ENCODE measurements at places on chromosomes 1 and 21. TPM values are rescaled to one million over a fixed set of nuclear protein-coding genes. Genes with fewer than 3 reads are reported as not detected.

DNA sequence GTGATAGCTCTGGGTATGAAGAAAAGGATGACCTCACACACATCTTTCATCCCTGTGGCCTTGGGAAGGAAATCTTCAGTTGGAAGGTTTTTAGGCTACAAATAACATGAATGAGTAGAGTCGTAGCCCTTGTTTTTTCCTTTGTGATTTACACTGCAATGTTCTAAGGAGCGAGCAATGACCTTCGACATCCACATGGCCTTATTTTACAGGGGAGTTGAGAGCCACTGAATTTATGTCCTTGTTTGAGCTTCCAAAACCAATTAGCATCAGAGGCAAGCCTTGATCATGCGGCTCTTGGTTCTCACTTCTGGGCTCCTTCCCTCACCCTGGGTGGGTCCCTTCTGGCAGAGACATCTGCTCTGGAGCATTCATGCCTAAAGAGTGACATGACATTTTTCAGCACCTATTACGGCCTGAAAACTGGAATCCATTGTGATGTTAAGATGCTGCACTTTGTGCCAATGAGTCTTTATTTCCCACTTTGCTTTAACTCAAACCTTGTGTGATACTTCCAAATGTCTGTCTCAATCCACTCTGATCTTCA is 70.5 kb upstream of the RUNX1 start:
- DNase-seq: no peak
- H3K27ac ChIP-seq: no peak overlapping the region
- H3K27me3 ChIP-seq: no peaks in the 10 kb centered on the region
- no peak overlapping the region for H3K4me3 ChIP-seq
- no peaks in the 10 kb centered on the region for H3K36me3 ChIP-seq
- no peaks in the 10 kb centered on the region for H3K4me1 ChIP-seq

DNA sequence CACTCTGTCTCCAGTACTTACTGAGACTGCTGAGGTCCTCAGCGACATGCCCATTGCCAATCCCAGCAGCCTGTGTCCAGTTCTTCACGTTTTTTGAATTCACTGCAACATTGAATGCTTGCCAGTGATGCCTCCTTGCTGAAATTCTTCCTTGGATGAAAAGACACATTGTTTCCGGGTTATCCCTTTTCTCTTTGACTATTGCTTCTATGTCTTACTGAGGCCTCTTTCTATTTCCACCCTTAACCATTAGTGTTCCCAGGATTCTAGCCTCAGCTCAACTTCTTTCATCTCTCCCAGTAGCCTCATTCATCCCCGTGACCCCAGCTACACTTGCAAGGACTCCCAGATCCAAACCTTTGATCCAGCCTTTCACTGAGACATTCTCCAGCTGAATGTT is 46.5 kb upstream of the KIF26B start:
- no peak for DNase-seq
- no peak overlapping the region for H3K27ac ChIP-seq
- H3K4me3 ChIP-seq: no peak overlapping the region

DNA sequence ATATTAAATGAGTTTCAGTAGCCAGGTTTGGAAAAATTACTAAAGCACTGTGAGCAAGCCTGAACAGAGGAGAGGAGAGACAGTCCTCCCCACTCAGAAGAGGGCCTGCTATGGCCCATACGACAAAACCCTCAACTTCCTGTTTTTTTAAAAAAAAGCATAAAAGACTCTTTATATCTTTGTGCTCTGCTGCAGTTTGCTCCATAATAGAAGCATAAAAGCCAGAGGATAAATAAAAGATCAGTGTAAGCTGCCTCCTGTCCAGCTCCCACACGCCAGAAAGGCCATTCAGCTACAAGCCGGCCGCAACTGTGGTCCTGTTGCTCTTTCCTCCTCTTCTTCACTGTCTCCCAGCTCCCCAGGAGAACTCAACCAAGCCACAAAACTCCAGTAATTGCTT is 37.8 kb downstream of the NID1 start:
- no peak overlapping the region for H3K4me3 ChIP-seq
- peaks cover 11% of the 10 kb centered on the region for H3K4me1 ChIP-seq
- no peak overlapping the region for H3K27ac ChIP-seq
- no peaks in the 10 kb centered on the region for H3K27me3 ChIP-seq

- DNase-seq: no peak
- no peaks in the 10 kb centered on the region for H3K4me1 ChIP-seq
- H3K4me3 ChIP-seq: no peak overlapping the region
- H3K27me3 ChIP-seq: no peaks in the 10 kb centered on the region
- H3K27ac ChIP-seq: no peak overlapping the region
Observed at GRCh38 chr21:29245104-29245643, 53.5 kb upstream of the BACH1 start.

DNA sequence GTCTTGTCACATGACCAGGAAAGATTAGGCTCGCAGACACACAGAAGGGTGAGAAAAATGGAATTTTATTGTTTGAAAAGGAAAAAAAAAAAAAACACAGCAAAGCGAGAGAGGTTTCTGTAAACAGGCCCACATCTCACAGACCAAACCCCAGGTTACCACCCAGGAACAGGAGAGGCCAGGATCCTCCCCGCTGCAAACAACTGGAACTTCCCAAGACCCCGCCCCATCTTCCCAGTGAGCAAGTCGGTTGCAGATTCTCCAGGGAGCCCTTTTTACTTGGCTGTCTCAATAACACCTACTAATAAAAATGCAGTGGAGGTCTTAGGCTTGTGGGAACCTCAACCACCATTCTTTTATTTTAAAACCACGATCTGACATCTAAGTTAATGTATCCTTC is 84.7 kb upstream of the ETS2 start:
- no peaks in the 10 kb centered on the region for H3K4me1 ChIP-seq
- no peaks in the 10 kb centered on the region for H3K36me3 ChIP-seq
- DNase-seq: no peak
- H3K4me3 ChIP-seq: no peak overlapping the region

GRCh38 chr1:49045371-49045770 is 268.7 kb upstream of the BEND5 start:
- no peak overlapping the region for H3K27ac ChIP-seq
- DNase-seq: no peak
- H3K4me1 ChIP-seq: no peaks in the 10 kb centered on the region

GRCh38 chr1:175404177-175404576 is 211.6 kb upstream of the KIAA0040 start:
- H3K27me3 ChIP-seq: no peaks in the 10 kb centered on the region
- no peak overlapping the region for H3K27ac ChIP-seq
- H3K36me3 ChIP-seq: no peaks in the 10 kb centered on the region

DNA sequence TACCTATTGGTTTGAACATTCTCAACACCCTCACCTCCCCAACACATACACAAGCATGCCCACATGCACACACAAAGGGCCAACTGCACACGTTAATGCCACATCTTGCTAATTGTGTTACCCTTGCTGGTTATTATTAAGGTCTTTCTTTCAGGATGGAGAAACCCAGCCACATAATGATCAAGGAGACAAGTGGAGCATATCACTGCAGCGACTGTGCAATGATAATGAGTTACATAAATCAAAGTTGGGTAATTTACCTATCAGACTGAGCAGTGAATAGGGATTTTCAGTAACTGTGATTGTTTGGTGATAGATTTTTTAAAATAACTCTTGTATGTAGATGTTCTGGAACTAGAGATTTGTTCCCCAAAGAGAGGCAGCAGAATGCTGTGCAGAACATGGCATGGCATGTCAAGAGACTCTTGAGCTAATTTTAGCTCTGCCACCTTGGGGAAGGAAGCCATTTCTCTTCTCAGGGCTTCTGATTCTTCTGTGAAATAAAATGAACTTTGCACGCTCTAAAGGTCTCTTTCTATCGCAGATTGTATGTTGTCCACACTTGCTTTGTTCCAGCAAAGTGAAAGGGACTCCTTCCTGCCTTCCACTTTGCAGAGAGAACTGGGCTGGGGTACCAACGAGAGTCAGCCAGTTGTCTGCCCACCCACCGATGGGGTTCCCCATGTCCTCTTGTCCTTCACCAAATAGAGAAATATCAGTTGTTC is 126.0 kb upstream of the CAMK1G start:
- H3K36me3 ChIP-seq: no peaks in the 10 kb centered on the region
- no peaks in the 10 kb centered on the region for H3K4me1 ChIP-seq
- H3K4me3 ChIP-seq: no peak overlapping the region
- no peaks in the 10 kb centered on the region for H3K27me3 ChIP-seq

GRCh38 chr1:246320286-246320685 is 186.8 kb downstream of the SMYD3 start:
- no peaks in the 10 kb centered on the region for H3K27me3 ChIP-seq
- no peak overlapping the region for H3K27ac ChIP-seq
- no peaks in the 10 kb centered on the region for H3K4me1 ChIP-seq
- no peaks in the 10 kb centered on the region for H3K36me3 ChIP-seq

- no peak overlapping the region for H3K4me3 ChIP-seq
- no peaks in the 10 kb centered on the region for H3K27me3 ChIP-seq
- H3K27ac ChIP-seq: no peak overlapping the region
- H3K4me1 ChIP-seq: no peaks in the 10 kb centered on the region
Observed at GRCh38 chr1:218683242-218683641, 338.1 kb downstream of the TGFB2 start.

DNA sequence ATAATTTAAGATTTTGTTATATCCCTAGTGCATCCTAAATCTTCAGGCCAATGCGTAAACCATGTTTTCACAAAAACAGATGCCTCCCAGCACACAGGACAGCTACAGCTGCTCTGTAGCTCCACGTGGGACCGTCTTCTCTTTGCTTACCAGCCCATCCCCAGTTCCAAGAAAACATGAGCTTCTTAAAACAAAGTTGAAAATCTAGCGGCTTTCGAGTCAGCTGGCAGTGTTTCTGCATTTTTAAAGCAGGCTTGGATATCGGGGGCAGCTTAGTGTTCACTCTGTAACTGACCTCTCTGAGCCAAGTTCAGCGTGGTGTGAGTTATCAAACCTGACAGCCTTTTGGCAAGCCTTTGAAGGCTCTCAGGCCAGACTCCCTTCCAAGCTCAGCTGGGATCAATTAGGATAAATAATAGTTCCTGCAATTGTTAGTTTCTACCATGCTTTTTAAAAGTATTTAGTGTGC is 881.5 kb downstream of the LTN1 start:
- H3K27me3 ChIP-seq: no peaks in the 10 kb centered on the region
- no peaks in the 10 kb centered on the region for H3K4me1 ChIP-seq
- DNase-seq: no peak
- no peak overlapping the region for H3K4me3 ChIP-seq
- no peak overlapping the region for H3K27ac ChIP-seq

- DNase-seq: no peak
- no peak overlapping the region for H3K27ac ChIP-seq
- no peaks in the 10 kb centered on the region for H3K27me3 ChIP-seq
- H3K4me3 ChIP-seq: no peak overlapping the region
- H3K4me1 ChIP-seq: peaks cover 13% of the 10 kb centered on the region
Observed at GRCh38 chr21:32712043-32712442, 15.8 kb downstream of the SYNJ1 start.

- H3K27ac ChIP-seq: peak overlapping the region; percentile 66
- peaks cover 23% of the 10 kb centered on the region for H3K4me1 ChIP-seq
- no peak for DNase-seq
- H3K36me3 ChIP-seq: no peaks in the 10 kb centered on the region
- no peak overlapping the region for H3K4me3 ChIP-seq
- H3K27me3 ChIP-seq: peaks cover 2% of the 10 kb centered on the region
Observed at GRCh38 chr1:235642943-235643371, 6.6 kb downstream of the GNG4 start.

DNA sequence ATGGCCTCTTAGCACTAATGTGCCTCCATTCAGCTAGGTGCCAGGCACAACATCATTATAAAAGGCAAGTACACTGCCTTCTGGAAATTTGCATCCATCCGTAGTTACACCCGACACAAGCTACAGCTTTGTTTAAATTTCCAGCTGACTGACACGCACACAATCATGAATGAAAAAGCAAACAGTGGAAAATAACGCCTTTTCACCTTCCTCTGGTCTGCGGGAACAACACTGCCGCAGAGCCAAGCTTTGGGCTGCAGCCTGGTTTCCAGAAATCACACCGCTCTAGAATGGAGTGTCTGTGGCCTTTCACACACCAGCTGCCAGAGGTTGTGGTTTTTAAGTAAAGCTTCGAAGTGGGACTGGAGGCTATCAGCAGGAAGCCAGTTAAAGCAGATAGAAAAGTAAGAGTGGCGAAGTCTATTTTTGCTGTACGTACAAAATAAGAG is 142.8 kb upstream of the COA6 start:
- H3K27ac ChIP-seq: no peak overlapping the region
- DNase-seq: peak; percentile 7
- H3K4me3 ChIP-seq: no peak overlapping the region
- H3K27me3 ChIP-seq: no peaks in the 10 kb centered on the region

DNA sequence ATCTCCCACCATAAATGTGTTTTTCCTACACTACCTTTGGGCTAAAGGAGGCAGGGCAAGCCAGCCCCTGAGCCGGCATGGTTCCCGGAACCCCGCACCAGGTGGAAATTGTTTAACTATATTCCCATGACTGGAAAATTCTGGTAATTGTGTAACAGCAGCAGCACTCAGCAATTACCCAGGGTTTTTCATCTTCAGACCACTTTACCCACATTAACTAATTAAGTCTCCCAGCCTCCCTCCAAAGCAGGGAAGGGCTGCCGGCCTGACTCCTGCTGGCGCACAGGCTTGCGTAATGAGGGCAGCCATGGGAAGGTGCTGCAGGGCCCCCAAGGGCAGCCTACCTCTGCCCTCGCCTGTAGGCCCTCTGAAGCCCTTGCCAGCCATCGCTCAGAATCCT is 140.7 kb upstream of the VAMP3 start:
- H3K4me3 ChIP-seq: no peak overlapping the region
- no peak overlapping the region for H3K27ac ChIP-seq
- H3K27me3 ChIP-seq: no peaks in the 10 kb centered on the region
- no peaks in the 10 kb centered on the region for H3K36me3 ChIP-seq
- no peak for DNase-seq

DNA sequence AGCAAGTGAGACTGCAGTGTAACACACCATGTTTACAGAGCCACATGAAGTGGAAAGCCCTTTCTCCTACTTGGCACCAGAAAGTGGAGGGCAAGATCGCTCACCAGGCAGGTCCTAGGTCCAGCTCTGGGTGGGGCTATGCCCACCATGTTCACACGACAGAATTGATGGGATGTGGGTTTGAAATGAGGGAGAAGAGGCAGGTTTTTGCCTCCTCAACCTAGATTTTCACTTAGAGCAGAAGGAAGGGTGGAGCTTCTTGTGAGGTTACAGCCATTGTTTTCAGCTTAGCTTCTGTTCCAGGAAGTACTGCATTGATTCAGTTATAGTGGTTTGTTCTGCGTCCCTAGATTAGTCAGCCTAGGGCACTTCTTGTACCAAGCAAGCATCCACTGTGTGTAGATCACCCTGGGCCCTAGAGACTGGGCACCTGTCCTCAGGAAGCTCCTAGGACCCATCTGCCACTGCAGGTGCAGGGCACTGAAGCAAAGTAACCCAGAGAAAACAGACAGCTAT is 2.3 kb downstream of the CD53 start:
- peaks cover 68% of the 10 kb centered on the region for H3K4me1 ChIP-seq
- DNase-seq: peak; percentile 66
- H3K4me3 ChIP-seq: peak overlapping the region; percentile 92

MROH9 gene
- not detected for total RNA-seq

ATAD3C gene
- 1.6 TPM for total RNA-seq

PYGO2 gene
- total RNA-seq: 80.2 TPM

C1orf185 gene
- total RNA-seq: not detected

ERG gene
- total RNA-seq: not detected

GSTM1 gene
- not detected for total RNA-seq

IL19 gene
- not detected for total RNA-seq
